ENCODE measurements at places on chromosomes 16 and 17.

DNA sequence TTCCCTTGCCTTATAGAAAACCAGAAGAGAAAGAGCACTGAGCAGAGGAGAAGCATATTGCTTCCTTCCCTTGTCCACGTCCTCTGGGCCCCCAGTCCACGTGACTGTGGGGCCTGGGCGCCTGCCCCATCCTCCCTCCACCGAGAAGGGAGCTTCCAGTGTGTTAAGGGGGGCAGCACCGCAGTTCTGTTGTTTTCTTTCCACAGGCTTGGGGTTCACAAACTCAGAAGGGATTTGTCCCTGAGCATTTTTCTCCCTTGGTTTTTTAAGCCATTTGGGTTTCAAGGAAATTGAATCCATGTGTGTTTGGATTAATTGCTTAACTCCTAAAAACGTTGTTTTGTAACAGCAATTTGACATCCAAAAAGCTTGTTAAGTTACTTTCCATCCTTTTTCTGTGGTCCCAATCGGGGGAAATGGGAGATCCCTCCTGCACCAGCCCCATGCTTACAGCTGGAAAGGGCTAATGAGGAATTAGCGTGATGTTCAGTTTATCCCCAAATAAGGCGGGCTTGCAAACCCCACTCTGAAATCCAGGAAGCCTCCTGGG, 347.5 kb upstream of the TNRC6C start:
- no peak for DNase-seq

GRCh38 chr17:9520649-9521048, 55.0 kb downstream of the STX8 start:
- DNase-seq = no peak

DNA sequence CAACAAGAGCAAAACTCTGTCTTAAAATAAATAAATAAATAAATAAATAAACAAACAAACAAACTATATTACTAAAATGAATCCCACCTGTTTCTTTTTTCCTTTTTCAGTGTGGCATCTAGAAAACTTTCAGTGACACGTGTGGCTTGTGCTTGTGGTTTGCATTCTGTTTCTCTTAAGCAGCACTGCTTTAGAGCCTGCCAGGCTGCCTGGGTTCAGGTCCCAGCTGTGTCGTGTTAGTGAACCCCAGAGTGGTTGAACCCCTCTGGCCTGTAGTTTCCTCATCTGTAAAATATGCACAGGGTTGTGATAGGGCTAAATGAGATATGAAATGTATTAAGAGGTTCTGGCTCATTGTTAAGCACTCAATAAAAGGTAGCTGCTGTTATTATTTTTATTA, 12.1 kb upstream of the EPN3 start:
- no peak for DNase-seq

DNA sequence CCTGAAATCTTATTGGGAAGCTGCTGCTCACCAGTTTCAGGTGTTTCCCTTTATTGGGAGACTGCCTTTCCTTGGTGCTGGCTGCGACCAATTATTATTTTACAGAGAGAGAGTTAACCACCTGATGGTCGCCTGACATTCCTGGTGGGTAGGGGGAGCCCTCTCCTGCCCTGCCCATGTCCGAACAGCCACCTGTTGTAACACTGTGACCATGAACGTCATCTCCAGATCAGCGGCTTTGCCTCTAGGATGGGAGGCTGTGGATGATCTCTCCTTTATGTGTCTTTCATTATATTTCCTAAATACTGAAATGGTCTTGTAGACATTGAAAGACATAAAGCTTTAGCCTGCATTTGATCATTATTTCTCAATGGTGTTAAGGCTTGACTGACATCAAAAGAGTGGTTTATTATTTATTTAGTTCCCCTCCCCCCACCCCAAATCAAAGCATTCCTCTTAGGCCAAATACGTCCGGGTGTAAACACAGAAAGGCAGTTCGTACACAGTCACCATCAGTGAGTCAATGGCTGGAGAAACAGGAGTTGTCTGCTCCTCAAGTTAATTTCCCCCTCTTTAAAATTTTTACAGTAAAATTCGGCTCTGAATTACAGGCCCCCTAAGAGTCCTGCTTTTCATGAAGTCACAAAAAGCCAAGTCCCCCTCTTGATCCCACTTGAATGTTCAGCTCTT, 57.8 kb upstream of the CACNG5 start:
- no peak for DNase-seq

DNA sequence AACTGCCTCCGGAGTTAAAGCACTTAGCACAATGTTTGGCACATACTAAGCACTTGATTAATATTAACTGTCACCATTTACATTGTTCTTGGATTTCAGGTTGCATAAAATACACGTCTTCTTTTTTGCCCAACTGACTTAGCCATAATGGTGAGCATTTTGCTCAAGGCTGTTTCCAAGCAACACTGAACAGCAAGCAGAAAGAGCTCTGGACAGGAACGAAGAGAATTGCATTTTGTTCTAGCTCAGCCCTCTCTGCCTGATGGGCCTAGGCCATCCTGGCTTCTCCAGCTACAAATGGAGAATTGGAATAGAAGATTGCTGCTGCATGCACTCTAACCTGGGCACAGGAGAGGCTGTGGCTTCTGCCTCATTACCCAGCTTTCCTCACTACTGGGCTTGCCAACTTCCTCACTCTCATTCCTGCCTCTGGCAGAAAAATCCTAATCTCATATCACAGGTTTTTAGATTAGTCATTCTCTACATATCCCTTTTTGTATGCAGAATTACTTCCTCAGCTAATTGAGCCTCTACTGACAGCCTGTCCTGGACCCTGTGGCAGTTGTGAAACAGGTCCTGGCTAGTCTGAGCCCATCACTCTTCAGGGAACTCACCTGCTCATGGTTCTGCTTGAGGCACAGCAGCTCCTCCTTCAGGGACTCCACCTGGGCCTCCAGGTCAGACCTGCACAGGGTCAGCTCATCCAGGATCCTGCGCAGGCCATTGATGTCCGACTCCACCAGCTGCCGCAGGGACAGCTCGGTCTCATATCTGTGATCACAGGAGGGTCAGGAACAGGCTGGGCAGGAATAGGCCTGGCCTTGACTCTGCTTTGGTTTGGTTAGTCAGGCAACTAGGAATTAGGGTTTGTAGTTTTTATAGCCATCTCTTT, 2.5 kb downstream of the KRT33A start:
- DNase-seq = no peak

DNA sequence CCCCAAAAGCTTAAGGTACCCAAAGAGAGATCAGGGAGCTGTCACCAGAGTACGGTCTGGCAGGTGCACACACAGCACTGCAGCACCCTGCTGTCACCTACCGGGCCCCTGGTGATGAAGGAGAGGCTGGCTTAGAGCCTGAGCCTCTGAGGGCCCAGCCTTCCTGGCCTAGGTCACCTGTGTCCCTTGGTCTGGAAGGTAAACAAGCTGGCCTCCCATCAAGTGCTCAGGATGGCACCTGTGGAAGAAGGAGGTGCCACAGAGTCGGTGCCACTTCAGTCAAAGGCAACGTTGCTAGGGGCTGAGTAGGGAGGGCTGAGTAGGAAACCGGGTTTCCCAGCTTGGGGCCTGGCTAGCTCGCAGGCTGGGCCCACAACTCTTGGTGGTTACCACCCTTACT, 70.7 kb downstream of the COG7 start:
- no peak for DNase-seq

DNA sequence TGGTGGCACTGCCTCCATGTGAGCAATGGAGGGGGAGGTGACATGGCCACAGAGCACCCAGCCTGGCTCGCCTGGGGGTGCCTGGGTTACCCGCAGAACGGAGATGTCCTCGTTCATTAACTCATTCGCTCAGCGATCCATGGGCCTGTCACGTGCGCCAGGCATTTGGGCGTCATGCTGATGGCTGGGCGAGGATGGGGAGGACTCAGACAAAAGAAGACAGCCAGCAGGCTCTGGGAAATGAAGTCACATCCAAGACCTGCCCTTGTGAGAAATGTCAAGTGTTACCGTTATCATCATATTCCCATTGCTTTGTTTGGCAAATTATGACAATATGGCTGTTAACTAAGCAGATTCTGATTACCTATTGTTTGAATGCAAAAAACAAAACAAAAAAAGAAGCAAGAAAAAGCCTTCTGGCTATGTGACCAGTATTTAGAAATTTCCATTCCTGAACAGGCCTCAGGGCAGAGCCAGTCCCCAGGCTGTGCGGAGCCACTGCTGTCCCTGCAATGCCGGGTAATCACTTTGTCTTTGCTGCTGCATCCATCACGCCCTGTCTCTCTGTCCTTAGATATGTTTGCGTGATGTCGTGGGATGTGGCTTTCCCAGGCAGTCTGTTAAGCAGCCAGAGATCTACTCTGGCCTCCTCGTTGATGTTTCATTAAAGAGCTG, 57.9 kb downstream of the CMIP start:
- no peak for DNase-seq

DNA sequence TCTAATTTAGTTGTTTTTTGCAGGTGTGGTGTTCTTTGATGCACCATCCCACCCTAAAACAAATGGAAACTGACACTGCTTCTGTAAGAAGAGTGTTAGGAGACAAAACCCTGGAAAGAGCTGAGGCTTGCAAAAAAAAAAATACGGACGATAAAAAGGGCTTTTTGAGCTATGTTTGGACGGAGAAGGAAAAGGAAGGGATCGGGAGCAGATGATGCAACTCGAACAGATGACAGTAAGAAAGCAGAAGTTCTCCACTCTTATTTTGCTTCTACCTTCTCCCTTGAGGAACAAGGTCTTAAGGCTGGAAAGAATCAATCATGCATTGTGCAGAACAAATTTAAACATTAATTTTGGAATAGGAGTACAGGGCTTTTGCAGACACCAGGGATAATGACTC, 136.7 kb downstream of the MAF start:
- no peak for DNase-seq

DNA sequence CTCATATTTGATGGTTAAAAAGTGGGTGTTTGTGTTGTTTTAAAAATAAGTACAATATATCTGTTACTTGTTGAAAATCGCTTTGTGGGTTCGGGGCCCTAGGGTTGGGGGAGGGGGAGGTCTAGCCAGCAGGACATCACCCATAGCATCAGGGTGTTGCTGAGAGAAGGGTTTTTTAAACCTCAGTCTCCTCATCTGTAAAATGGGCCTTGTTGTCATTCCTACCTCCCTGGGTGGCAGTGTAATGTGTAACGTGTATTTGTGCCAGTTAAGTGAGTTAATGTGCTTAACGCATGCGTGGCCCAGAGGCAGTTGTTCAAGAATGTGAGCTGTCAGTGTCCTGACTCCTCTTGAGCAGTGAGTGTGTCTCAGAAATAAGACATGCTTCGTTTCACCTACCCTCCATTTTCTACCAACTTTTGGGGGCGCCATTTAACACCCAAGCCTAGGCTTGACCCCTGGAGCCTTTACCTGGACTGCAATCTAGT, 129.0 kb downstream of the CMIP start:
- no peak for DNase-seq

DNA sequence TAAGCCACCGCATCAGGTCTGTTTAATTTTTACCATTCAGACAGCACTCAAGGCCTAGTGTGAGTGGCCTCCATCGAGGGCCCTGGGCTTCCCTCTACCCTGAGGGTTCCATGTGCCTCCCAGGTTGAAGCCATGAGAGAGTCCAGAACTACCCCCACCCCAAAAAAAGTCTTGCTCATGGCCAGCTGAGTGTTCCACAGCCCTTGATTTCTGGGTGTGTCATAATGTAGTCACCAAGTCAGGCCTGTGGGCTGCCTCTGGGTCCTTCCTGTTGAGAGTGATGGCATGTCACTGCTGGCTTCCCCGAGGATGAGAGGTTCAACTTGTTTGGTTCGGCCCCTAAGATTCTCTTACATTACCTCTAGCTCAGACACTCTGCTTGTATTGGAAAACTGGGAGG, 100.6 kb downstream of the PITPNC1 start:
- no peak for DNase-seq

GRCh38 chr16:56607675-56608042, 725 bp upstream of the MT2A start:
- no peak for DNase-seq

DNA sequence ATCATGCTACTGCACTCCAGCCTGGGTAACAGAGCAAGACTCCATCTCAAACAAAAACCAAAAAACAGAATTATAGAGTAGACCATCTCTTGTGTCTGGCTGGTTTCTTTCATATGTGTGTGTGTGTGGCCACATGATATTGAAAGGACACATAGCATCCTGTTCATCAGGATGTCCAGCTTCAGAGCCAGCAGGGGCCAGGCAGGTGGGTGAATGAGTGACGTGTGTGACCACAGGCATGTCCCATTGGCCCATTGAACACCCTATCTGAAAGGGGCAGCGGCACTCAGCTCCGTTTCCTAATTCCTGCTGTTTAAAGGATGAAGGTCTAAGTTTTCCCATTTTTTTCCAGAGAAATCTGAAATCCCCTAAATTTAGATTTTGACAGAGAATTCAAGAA, 174.2 kb downstream of the PRKCB start:
- no peak for DNase-seq

DNA sequence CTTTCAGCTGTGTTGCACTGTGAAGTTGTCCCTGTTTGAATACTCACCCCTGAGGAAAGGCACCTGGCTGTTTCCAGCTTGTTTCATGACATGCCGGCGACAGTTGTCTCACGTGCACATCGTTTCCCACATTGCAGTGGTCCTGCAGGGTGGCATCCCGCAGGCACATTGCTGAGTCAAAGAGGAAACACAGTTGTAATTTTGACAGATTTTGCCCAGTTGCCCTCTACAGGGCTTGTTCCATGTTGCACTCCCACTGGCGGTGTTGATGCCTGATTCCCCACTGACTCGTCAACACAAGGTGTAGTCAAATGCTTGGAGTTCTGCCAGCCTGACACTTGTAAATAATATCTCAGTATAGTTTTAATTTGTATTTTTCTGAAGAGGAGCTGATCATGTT, 23.8 kb downstream of the EPN2 start:
- DNase-seq = no peak

DNA sequence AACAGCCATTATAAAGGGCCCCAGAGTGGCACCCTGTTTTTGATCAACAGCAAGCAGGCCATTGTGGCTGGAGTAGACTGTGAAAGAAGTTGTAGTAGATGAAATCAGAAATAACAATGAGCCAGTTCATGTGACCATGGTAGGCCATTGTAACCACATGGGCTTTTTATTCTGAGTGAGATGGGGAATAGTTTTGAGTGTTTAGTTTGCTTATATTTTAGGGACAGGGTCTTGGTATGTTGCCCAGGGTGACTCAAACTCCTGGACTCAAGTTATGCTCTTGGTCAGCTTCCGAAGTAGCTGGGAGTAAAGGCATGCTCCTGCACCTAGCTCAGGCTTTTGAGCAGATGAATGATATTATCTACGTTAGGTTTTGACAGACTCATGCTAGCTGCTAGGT, 12.0 kb downstream of the CBFB start:
- no peak for DNase-seq

DNA sequence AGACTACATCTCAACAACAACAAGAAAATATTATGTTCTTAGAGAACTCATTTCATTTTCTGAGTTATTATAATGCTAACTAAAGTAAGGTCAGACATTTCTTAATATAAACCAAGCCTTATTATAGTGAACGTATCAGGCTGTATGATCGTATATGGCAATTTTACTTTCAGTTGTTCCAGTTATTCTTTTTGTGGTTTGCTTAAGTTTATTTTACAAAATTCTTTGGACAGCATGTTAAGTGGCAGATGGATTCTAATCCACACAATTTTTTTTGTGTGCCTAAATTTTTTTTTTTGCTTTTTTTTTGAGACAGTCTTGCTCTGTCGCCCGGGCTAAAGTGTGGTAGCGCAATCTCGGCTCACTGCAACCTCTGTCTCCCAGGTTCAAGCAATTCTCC, 59.0 kb downstream of the VMP1 start:
- DNase-seq = no peak
